ENCODE measurements at places on chromosomes 2 and 18. TPM values are rescaled to one million over a fixed set of nuclear protein-coding genes. Genes with fewer than 3 reads are reported as not detected.
A peak's percentile ranks its signal among the peaks of the same experiment; 100 is the strongest.

The VWA3B gene
- not detected for total RNA-seq

- no peaks in the 10 kb centered on the region for H3K4me1 ChIP-seq
- no peaks in the 10 kb centered on the region for H3K27me3 ChIP-seq
- no peaks in the 10 kb centered on the region for H3K36me3 ChIP-seq
- DNase-seq = no peak
- no peak overlapping the region for H3K4me3 ChIP-seq
- H3K27ac ChIP-seq = no peak overlapping the region
Observed at GRCh38 chr18:77983270-77983669, 733.6 kb downstream of the GALR1 start.

DNA sequence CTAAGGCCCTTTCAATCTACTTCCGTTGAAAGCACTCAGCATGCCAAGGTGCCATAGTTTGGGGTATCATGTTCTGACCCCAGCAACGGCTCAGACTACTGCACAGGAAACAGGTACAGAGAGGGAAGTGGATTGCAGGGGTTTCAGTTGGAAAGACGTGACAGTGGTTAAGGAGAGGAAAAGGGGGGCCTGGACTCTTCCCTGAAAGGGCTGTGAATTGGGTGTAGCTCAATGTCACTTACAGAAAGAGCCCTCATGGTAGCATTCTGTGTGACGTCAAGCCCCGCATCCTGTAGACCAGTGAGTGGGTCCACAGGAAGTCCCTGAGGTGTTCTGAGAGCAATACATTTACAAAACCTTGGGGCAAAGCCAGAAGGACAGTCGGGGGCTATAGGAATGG, 121.5 kb upstream of the GYPC start:
- no peaks in the 10 kb centered on the region for H3K27me3 ChIP-seq
- H3K36me3 ChIP-seq = no peaks in the 10 kb centered on the region
- no peak overlapping the region for H3K27ac ChIP-seq

GRCh38 chr2:9238591-9239326, 32.1 kb downstream of the ASAP2 start:
- no peaks in the 10 kb centered on the region for H3K36me3 ChIP-seq
- peak; percentile 53 for DNase-seq
- no peak overlapping the region for H3K4me3 ChIP-seq
- H3K4me1 ChIP-seq = peaks cover 44% of the 10 kb centered on the region
- H3K27me3 ChIP-seq = no peaks in the 10 kb centered on the region
- peak overlapping the region; percentile 23 for H3K27ac ChIP-seq

GRCh38 chr2:72138011-72138881, 9.4 kb downstream of the CYP26B1 start:
- H3K36me3 ChIP-seq = no peaks in the 10 kb centered on the region
- H3K27ac ChIP-seq = no peak overlapping the region
- peaks cover 38% of the 10 kb centered on the region for H3K4me1 ChIP-seq
- H3K4me3 ChIP-seq = no peak overlapping the region
- DNase-seq = peak; percentile 32

- H3K4me1 ChIP-seq = no peaks in the 10 kb centered on the region
- no peaks in the 10 kb centered on the region for H3K27me3 ChIP-seq
- no peak for DNase-seq
- H3K27ac ChIP-seq = no peak overlapping the region
- no peak overlapping the region for H3K4me3 ChIP-seq
- no peaks in the 10 kb centered on the region for H3K36me3 ChIP-seq
Observed at GRCh38 chr2:219803294-219803693, 175.9 kb downstream of the SLC4A3 start.

DNA sequence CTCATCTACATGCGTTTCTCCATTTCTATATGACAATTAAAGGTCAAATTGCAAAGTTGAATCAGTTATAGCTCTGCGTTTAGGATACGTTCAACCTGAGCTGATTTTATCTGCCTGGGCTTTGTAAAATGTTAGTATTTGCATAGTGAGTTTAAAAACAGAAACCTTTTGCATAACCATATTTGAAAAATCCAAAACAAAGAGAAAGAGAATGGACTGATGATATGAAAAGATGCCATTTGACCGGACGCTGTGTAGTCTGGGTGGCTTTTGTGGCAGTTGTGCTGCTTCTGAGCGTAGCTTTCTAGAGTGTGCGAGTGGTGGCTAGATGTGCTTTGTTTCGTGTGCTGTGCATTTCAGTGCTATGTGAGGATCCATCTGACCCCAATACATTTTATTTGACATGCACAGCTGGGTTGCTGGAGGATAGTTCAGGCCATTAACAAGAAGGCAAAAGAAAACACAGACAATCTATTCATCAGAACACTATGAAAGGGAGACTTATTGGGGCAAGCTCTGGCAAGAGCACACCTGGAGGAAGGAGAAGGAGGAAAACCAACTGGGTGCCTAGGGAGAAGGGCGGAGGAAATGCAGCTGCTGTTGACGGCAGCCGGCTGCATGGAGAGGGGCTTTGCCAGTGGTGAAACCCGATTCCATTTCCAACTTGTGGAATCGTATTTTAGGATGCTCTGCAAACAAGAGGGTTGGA, 126.8 kb downstream of the ACOXL start:
- peak; percentile 50 for DNase-seq
- no peaks in the 10 kb centered on the region for H3K36me3 ChIP-seq
- H3K4me1 ChIP-seq = peaks cover 21% of the 10 kb centered on the region
- H3K27me3 ChIP-seq = 0 out of 2 replicates have a peak, but pooled peaks cover 3% of the 10 kb centered on the region
- no peak overlapping the region for H3K27ac ChIP-seq

- no peaks in the 10 kb centered on the region for H3K36me3 ChIP-seq
- H3K27ac ChIP-seq = no peak overlapping the region
- H3K27me3 ChIP-seq = no peaks in the 10 kb centered on the region
- DNase-seq = peak; percentile 22
- H3K4me3 ChIP-seq = no peak overlapping the region
- peaks cover 28% of the 10 kb centered on the region for H3K4me1 ChIP-seq
Observed at GRCh38 chr2:23350041-23350791, 34.8 kb upstream of the KLHL29 start.

- H3K27ac ChIP-seq = no peak overlapping the region
- H3K4me3 ChIP-seq = no peak overlapping the region
- H3K27me3 ChIP-seq = no peaks in the 10 kb centered on the region
Observed at GRCh38 chr2:212995920-212996319, 155.5 kb downstream of the IKZF2 start.

DNA sequence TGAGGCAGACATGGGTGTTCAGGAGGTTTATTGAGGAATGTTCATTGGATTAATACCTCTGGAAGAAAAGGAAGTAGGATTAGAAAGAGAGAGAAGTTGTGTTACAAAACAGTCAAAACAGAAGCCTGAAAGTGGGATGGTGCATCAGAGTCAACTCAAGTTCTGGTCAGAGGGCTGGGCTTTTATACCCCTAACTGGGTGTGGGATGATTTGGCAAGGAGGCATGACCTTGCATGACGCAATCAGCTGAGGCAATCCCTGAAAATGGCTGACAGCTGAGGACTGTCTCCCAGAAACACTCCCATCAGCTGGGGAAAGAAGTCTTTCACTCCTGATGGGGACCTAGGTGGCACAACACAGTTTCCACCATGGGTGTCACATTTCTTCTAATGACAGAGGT, 818.2 kb downstream of the SATB2 start:
- H3K4me1 ChIP-seq = no peaks in the 10 kb centered on the region
- no peak overlapping the region for H3K4me3 ChIP-seq
- no peaks in the 10 kb centered on the region for H3K27me3 ChIP-seq
- DNase-seq = no peak

DNA sequence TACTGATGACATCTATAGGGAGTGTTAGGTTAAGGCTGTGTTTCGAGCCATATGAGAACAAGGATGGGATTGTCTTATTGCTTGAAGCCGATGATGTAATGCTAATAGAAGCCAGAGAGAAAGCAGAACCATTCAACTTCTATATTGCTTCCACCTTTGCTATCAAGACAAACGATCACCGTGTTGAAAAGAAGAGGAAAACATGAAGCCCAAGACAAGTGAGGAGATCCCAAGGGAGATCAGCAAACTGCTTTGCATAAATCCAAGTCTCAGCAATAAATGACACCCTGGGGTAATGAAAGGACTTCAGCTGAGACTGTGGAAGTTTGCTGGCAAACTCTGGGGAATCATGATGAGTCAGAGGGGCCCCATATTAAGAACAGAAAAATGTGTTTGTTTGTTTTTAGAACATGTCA, 206.2 kb downstream of the NCKAP5 start:
- H3K27ac ChIP-seq = no peak overlapping the region
- no peaks in the 10 kb centered on the region for H3K36me3 ChIP-seq
- no peak for DNase-seq
